ENCODE measurements at places on chromosomes 2 and 18. TPM values are rescaled to one million over a fixed set of nuclear protein-coding genes. Genes with fewer than 3 reads are reported as not detected.
A peak's percentile ranks its signal among the peaks of the same experiment; 100 is the strongest.

CRACDL gene
- 0.22 TPM for total RNA-seq

SERTAD2 gene
- 20.6 TPM for total RNA-seq

SLC23A3 gene
- total RNA-seq: 2.3 TPM

DNA sequence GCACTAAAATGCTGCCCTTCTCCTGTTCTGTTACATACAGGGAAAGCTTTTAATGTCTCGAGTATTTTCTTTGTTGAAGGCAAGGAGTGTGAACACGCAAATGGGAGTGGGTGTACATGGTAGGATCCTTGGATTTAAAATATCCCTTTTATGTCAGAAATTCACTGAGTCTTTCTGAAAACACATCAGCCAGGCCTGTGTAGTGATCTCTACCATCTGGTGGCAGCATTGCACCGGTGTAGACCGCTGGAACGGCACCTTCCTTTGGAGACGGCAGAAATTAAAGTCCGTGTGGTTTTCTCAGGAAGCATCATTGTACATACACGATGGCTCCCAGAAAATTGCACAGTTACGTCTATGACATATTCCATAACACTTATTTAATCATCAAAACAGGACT is 515.8 kb downstream of the GALR1 start:
- no peak overlapping the region for H3K27ac ChIP-seq
- no peak overlapping the region for H3K4me3 ChIP-seq
- no peaks in the 10 kb centered on the region for H3K36me3 ChIP-seq
- no peaks in the 10 kb centered on the region for H3K4me1 ChIP-seq

GRCh38 chr18:74310411-74310810 is 5.2 kb upstream of the C18orf63 start:
- no peaks in the 10 kb centered on the region for H3K36me3 ChIP-seq
- H3K27me3 ChIP-seq: peaks cover 6% of the 10 kb centered on the region
- H3K27ac ChIP-seq: no peak overlapping the region
- H3K4me3 ChIP-seq: no peak overlapping the region
- no peak for DNase-seq
- H3K4me1 ChIP-seq: no peaks in the 10 kb centered on the region

- H3K27me3 ChIP-seq: no peaks in the 10 kb centered on the region
- no peaks in the 10 kb centered on the region for H3K4me1 ChIP-seq
- H3K4me3 ChIP-seq: no peak overlapping the region
- H3K27ac ChIP-seq: no peak overlapping the region
- DNase-seq: no peak
These were observed 400.5 kb upstream of the RAB12 start for GRCh38 chr18:8208716-8209115.

GRCh38 chr2:109128048-109128615 is 873 bp upstream of the SH3RF3 start:
- H3K4me3 ChIP-seq: peak overlapping the region; percentile 63
- peak; percentile 40 for DNase-seq
- peaks cover 10% of the 10 kb centered on the region for H3K4me1 ChIP-seq
- no peak overlapping the region for H3K27ac ChIP-seq

GRCh38 chr2:10983711-10984110 is 72.0 kb downstream of the KCNF1 start:
- no peak overlapping the region for H3K4me3 ChIP-seq
- H3K27me3 ChIP-seq: no peaks in the 10 kb centered on the region
- H3K4me1 ChIP-seq: no peaks in the 10 kb centered on the region

DNA sequence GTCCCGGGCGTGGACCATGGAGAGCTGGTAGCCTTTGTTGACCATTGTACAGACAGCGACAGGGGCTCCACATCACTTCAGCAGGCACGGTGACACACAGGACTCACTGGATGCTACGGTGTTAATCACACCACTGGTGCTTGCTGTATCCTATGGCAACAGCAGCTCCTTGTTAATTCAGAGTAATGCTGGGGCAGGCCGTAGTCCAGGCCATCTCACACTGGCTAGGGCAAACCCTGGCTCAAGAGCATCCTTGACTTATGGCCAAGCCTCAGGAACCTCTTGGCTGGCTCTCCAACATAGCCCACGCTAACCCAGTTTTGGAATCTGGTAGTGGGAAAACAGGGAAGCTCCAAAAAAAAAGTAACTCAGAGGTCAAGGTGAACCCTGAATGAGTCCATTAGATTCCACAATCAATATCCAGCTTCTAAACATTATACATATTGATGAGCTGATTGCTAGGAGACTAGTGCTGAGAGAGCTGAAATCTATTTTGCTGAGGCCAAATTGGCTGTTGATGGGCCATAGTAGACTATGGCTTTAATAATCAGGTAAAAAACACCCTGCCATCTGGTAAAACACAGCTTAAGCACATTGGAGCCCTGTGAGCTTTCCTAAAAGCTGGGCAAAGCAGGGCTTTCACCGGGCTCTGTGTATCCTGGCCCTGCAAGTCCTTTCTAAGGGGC is 253.6 kb downstream of the PRKCE start:
- H3K36me3 ChIP-seq: no peaks in the 10 kb centered on the region
- H3K4me1 ChIP-seq: no peaks in the 10 kb centered on the region
- no peak for DNase-seq
- H3K27ac ChIP-seq: no peak overlapping the region
- no peaks in the 10 kb centered on the region for H3K27me3 ChIP-seq

DNA sequence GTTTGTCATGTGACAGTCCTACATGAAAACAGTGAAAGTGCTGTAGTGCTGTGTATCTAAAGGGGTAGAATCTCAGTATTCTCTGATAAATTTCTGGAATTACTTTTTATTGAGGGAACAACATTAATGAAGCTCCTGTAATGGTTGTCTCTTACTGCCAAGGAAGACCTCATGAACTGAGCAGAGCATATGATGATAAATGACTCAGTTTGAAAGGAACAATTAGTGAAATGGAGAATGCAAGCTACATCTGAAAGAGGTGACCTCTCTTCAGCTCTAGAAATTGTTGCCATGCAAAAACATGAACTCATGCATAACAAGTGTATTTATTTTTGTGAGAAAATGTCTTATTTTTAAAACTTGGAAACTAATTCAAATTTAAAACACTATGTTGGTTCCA is 93.6 kb downstream of the SCN9A start:
- H3K4me1 ChIP-seq: no peaks in the 10 kb centered on the region
- no peak overlapping the region for H3K4me3 ChIP-seq
- no peaks in the 10 kb centered on the region for H3K36me3 ChIP-seq
- H3K27me3 ChIP-seq: no peaks in the 10 kb centered on the region
- H3K27ac ChIP-seq: no peak overlapping the region
- no peak for DNase-seq

DNA sequence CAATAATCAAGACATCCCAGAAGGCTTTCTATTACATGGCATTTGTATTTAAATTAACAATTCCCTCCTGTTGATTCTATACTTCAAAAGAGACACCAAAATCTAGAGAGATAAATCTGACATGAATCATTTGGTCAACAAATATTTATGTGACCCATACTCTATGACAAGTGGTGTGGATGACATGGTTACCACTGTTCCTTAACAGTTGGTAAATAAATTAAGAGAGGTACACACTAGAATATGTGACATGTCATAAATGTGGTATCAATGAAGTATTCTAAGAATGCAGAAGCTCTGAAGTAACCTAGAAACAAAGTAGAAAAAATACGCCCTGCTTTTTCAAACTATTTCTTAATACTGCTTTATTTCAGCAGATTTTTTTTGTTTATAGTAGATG is 255.4 kb downstream of the EXOC6B start:
- H3K36me3 ChIP-seq: no peaks in the 10 kb centered on the region
- H3K4me3 ChIP-seq: no peak overlapping the region
- no peak overlapping the region for H3K27ac ChIP-seq
- DNase-seq: no peak
- H3K4me1 ChIP-seq: no peaks in the 10 kb centered on the region

- H3K4me3 ChIP-seq: no peak overlapping the region
- H3K36me3 ChIP-seq: no peaks in the 10 kb centered on the region
- no peak for DNase-seq
- no peaks in the 10 kb centered on the region for H3K4me1 ChIP-seq
- no peak overlapping the region for H3K27ac ChIP-seq
These were observed 55.6 kb downstream of the TGFA start for GRCh38 chr2:70498054-70498453.
